ENCODE measurements at places on chromosomes 6 and 20. TPM values are rescaled to one million over a fixed set of nuclear protein-coding genes. Genes with fewer than 3 reads are reported as not detected.

The TCP11 gene
- total RNA-seq, result not detected

The PKHD1 gene
- total RNA-seq, result not detected

The MYH7B gene
- 0.26 TPM for total RNA-seq

The SLC17A4 gene
- total RNA-seq, result not detected

The MAPK13 gene
- 10.2 TPM for total RNA-seq

The ADAM33 gene
- total RNA-seq, result 68.8 TPM

The SLA2 gene
- total RNA-seq, result not detected

The HNF4A gene
- not detected for total RNA-seq

The HTR1E gene
- total RNA-seq, result not detected

The ANGPT4 gene
- total RNA-seq, result not detected

The KCNK5 gene
- not detected for total RNA-seq

The DDX27 gene
- 31.8 TPM for total RNA-seq

The TINAG gene
- total RNA-seq, result not detected

Measured in bronchial smooth muscle cell (primary cell).